ENCODE measurements at places on chromosomes 13 and 19.

DNA sequence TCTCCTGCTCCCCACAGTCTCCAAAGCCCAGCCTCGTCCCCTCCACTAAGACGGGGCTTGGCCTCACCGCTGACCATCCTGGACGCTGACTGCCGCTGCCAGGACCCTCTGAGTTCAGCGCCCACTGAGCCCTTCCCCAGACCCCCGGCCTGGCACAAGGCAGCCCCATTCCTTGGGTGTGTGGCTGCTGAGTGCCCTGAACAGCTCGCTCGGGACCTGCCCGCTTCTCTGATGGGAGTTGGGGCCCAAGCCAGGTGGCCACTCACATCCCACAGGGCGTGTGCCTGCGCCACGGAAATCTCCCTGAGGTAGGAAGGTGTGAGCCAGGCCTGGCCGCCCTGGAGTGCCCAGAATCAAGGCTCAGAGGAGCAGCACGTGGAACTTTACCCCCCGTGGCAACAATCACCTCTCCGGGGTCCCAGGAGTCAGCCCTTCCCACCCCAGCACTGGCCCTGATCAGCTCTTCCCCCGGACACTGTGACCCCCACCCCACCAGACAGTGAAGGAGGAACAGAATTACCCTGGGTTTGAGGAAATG is 20.8 kb downstream of the C13orf46 start:
- no peak for DNase-seq

GRCh38 chr19:966485-967088 is 17.6 kb upstream of the WDR18 start:
- no peak for DNase-seq

DNA sequence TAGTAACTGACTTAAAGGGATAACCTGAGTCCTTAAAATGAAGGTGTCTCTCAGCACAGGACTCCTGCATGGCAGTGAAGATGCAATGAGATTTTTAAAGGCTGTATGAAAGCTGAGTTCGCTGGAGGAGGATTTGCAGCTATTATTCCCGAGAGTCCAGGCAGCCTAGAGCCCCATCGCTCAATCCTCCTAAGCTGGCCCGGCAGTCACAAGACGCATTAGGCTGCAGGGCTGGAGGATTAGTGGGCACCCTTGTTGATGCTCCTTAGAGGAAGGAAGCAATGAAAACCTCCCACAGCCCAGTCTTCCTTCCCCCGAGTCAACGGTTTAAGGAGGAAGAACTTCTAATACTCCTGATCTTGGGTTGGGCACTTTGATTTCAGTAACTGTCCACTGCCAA is 239.5 kb downstream of the EFNB2 start:
- DNase-seq: no peak

- DNase-seq: no peak
Observed at GRCh38 chr19:49861107-49861506, 6.3 kb downstream of the PNKP start.

DNA sequence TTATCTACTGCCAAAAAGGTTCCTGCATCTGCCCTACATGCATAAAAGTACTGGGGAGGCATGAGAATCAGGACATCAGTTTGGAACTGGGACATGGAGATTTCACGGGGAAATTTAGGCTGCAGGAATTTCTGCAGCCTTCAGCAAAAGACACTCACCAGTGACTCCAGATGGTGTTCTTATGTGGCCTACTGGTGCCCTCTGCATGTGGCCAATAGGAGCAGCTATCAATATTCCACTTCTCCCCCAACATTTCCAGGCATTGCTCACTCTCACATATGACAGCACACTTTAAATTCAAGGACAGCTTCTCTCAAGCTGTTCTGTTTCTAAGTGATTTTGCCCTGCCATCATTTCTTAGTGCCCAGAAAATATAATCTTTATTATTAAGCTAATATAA is 570.5 kb upstream of the ARGLU1 start:
- DNase-seq: no peak

GRCh38 chr19:58364146-58364545 is 1.6 kb upstream of the ZNF497 start:
- DNase-seq: no peak

GRCh38 chr13:47175172-47175866 is 278.5 kb upstream of the HTR2A start:
- DNase-seq: peak; percentile 95

Measured in IMR-90 (cell line).